Lung (tissue), 17 donors: ENCODE measurements at places on chromosomes 2 and 18. TPM values are rescaled to one million over a fixed set of nuclear protein-coding genes. Genes with fewer than 3 reads are reported as not detected.

DNA sequence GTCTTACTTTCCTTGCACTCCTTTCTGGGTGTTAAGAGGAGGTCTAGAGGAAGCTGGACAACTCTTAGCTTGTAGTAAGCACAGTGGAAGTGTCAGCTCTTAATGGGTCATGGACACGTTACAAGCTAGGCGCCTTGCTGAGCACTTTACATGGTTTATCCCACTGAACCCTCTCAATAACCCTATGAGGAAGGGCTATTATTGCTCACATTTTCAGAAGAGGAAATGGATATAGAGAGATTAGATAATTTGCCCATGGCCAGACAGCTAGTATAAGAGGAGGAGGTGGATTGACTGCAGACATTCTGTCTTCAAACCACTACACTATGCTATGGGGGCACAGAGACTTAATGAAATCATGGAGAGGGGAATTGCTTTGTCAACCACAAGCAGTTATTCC is 8.3 kb upstream of the IL1RN start:
- H3K36me3 ChIP-seq, result no peaks in the 10 kb centered on the region
- peaks cover 2% of the 10 kb centered on the region for H3K4me1 ChIP-seq
- no peak overlapping the region for H3K4me3 ChIP-seq
- DNase-seq, result no peak
- H3K27me3 ChIP-seq, result no peaks in the 10 kb centered on the region

DNA sequence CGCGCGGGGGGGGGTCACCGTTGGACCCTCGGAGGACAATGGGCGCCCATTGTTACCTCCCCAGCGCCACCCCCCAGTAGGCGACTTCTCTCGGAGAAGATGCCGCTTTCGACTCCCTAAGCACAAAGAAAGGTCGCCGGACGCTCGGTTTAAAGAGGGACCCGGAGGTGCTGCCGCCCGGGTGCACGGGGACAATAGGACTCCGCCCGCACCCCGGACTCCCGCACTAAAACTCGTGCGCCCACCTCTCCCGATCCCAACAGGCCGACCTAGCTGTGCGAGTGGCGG is 318 bp upstream of the CDC42EP3 start:
- no peaks in the 10 kb centered on the region for H3K36me3 ChIP-seq
- H3K27ac ChIP-seq, result peak overlapping the region; percentile 93
- DNase-seq, result no peak
- no peaks in the 10 kb centered on the region for H3K27me3 ChIP-seq

GRCh38 chr2:71796174-71796593 is 342.8 kb downstream of the DYSF start:
- H3K4me1 ChIP-seq, result peaks cover 35% of the 10 kb centered on the region
- no peak overlapping the region for H3K4me3 ChIP-seq
- no peak overlapping the region for H3K27ac ChIP-seq
- no peaks in the 10 kb centered on the region for H3K27me3 ChIP-seq
- H3K36me3 ChIP-seq, result no peaks in the 10 kb centered on the region

- no peaks in the 10 kb centered on the region for H3K27me3 ChIP-seq
- H3K27ac ChIP-seq, result no peak overlapping the region
- H3K4me1 ChIP-seq, result peaks cover 2% of the 10 kb centered on the region
- no peaks in the 10 kb centered on the region for H3K36me3 ChIP-seq
These were observed 40.0 kb upstream of the GLS start for GRCh38 chr2:190840569-190841172.

- no peaks in the 10 kb centered on the region for H3K4me1 ChIP-seq
- no peak overlapping the region for H3K4me3 ChIP-seq
- DNase-seq, result no peak
These were observed 76.0 kb downstream of the TGIF1 start for GRCh38 chr18:3525870-3526420.

DNA sequence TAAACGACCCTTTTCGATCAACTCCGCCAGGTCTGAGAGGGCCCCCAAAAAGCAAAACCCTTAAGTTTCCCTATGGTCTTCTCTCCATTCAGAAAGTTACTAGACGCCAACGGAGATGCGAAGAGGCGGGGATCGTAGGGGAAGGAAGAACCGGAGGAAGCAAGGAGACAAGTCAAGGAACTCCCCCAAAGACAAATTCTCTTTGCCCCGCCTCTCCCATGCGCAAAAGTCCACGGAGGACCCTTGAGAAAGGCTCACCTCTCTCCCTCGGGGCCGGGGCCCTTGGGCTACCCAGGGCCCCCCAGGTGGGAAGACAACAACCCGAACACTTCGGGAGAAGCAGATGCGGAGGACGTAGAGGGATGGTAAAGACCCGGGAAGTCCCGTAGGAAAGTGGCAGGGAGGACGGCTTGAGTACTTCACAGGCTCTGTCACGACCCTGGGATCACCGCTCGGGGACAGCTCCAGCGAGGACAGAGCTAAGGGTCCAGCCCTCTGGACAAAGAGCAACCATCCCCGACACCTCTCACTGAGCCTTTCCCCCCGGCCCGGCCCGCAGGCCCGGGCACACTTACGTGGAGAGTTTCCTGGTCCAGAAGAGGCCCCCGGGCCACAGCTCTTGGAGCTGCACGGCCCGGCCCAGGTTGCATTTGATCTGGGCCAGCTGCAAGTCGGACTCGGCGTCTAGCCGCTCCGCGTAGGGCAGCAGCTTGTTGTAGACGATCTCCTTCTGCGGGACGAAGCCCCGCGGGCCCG is 647 bp downstream of the PSME4 start:
- peak overlapping the region; percentile 92 for H3K27ac ChIP-seq
- no peaks in the 10 kb centered on the region for H3K36me3 ChIP-seq
- DNase-seq, result peak; percentile 84
- peaks cover 3% of the 10 kb centered on the region for H3K4me1 ChIP-seq
- H3K4me3 ChIP-seq, result peak overlapping the region; percentile 71
- H3K27me3 ChIP-seq, result no peaks in the 10 kb centered on the region

The WDR75 gene
- 50.1 TPM for total RNA-seq

The STEAP3 gene
- total RNA-seq, result 47.8 TPM
